ENCODE measurements at places on chromosomes 3 and 15.

DNA sequence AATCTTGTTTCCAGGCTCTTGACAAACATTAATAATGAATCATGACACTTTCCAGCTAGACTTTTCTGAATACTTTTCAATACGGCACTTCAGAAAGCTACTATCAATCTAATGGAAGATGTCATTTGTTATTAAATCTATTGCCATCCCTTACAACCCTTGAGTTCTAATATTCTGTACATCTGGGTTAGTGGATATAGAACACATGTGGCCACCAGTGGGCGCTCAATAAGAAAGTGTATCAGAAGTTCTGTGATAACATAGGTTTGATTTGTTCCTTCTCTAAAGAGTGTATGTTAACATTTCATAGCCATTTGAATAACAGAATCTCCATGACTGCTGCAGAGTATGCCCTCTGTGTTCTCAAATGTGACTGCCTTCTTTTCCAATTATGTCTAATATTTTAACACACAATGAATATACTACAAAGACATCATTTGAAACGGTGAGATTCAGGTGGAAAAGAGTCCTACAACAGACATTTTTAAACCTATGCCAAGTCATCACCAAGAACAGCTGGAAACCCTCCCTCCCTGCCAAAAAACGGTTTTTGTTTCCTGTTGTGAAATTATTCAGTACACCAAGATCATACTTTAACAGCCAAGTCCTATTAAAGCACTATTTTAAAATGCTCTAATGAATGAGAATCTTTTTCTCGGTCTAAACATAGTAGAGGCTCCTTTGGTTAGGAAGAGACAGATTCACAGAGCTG is 22.2 kb downstream of the ALDH1A2 start:
- DNase-seq: peak; percentile 48

DNA sequence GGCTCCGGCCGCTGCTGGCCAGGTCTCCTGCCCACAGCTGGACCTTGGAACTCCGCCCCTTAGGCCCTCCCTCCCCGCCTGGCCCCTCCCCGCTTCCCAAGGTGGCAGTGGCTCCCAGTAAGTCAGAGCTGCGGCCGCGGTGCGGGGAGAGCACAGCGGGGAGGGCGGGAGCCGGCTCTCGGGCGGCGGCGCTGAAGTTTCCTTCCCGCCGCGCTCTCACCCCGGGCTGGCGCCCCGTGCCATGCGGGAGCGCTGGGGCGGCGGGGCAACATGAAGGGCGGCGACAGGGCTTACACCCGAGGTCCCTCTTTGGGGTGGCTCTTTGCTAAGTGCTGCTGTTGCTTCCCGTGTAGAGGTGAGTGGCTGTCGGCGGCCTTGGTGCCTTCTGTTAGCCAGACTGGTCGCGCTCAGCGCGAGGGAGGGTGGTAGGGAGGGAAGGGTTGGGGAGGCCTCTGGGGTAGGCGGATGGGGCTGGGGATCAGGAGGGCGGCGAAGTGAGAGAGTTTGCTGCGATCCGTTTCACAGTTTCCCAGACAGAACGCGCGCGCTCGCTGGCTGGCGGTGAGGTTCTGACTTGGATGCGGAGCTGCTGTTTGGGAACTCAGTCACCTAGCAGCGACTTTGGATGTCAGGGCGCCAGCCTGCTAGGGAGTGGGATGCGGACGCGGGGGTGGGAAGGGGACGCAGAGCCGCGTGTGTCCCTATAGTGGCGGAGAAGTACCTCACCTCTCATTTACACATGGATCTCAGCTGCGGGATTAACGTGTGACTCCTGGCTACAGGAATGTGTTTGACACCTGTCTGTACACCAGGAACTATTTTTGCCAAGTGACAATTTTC is 145.5 kb upstream of the UMPS start:
- DNase-seq: peak; percentile 33

- DNase-seq: no peak
Observed at GRCh38 chr3:113630956-113631542, 65.4 kb downstream of the USF3 start.

- no peak for DNase-seq
Observed at GRCh38 chr3:133443649-133444422, 44.0 kb downstream of the BFSP2 start.

DNA sequence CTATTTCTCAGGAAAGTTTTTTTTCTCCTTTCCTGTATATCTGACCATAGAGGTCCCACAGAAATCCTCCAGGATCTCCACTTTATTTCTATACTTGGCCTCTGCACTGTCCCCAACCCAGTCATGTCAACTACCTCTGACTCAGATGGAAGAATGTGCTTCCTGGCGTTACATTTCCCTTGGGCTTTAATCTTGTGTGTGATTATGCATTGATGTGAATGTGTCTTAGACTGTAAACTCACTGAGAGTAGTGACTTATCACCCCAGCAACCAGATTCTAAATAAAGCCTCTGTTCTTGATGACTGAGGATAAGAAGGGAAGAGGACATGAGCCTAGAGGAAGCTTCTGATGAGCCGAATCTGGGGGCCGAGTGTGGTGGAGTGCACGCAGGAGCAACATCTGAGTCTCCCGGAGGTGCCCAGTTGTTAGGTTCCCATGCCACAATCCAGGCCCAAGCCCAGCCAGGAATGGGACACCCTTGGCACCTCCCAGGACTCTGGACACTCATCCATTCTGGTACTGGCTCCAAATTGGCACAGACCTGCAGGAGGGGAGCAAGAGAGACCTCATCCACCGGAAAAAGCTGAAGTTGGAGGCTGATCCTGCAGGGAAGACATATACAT is 32.1 kb upstream of the HEG1 start:
- DNase-seq: no peak

Data from stimulated activated naive CD8-positive, alpha-beta T cell treated with anti-CD3 and anti-CD28 coated beads, Interleukin-15, Interleukin-2, amounts not matched to agents 100 U/mL and 50 U/mL, for 24 hours (primary cell).